Stimulated activated CD4-positive, alpha-beta T cell treated with anti-CD3 and anti-CD28 coated beads, Interleukin-2, amount 100 ng/mL, for 48 hours (primary cell): ENCODE measurements at places on chromosomes 2 and 18.

GRCh38 chr2:23478087-23478932, 93.3 kb downstream of the KLHL29 start:
- DNase-seq = no peak

GRCh38 chr18:3842844-3843243, 392.9 kb downstream of the TGIF1 start:
- DNase-seq = no peak

- DNase-seq = no peak
Observed at GRCh38 chr18:48948112-48949049, 2.4 kb downstream of the SMAD7 start.

DNA sequence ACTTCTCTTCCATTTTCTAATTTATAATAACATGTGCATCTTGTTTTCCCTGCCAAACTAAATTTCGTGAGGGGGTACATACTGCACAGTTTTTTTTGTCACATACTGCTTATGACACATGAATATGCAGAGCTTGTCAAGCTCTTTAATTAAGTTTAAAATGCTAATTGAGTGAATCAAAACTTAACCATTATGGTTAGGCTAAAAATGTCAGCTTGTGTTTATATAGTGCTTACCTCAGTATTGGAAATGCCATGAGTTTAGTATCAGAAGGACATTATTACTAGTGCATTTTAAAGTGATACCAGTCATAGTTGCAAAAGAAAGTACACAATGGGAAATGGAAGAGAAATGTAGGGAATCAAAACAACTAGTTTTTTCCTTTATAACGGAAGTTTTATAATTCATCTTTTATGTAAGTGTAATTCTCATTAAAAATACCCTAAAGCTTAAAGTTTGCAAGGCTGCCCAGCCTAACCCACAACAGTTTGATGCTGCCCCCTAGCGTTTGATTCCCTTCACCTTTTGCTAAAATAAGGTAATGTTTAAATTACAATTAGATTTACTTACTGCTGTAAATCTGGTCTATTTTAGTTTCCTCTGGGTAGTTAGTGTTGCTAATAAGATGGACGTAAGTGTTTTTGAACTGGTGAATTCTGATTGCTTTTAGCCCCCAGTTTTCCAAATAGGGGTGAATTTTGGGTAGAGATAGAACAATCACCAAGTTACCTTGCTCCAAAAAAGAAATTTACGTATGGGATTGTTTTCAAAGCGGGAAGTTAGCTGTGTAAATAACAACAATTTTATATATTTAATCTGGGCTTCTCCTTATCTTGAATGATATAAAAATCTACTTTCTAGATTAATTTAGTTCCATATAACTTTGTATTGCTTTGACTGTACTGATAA, 3.2 kb downstream of the SLC39A10 start:
- peak; percentile 81 for DNase-seq

- DNase-seq = peak; percentile 29
Observed at GRCh38 chr2:136310005-136310495, 192.1 kb upstream of the CXCR4 start.

DNA sequence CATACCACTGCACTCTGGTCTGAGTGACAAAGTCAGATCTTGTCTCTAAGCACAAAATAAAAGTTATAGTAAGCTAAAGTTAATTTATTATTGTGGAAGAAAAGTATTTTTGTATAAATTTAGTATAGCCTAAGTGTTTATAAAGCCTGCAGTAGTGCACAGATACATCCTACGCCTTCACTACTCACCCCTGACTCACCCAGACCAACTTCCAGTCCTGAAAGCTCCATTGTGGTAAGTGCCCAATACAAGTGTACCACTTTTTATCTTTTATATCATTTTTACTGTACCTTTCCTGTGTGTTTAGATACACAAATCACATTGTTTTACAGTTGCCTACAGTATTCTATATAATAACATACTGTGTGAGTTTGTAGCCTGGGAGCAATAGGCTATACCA, 57.5 kb downstream of the UBE2E3 start:
- peak; percentile 4 for DNase-seq

- DNase-seq = no peak
Observed at GRCh38 chr2:184851576-184851975, 253.2 kb downstream of the ZNF804A start.

DNA sequence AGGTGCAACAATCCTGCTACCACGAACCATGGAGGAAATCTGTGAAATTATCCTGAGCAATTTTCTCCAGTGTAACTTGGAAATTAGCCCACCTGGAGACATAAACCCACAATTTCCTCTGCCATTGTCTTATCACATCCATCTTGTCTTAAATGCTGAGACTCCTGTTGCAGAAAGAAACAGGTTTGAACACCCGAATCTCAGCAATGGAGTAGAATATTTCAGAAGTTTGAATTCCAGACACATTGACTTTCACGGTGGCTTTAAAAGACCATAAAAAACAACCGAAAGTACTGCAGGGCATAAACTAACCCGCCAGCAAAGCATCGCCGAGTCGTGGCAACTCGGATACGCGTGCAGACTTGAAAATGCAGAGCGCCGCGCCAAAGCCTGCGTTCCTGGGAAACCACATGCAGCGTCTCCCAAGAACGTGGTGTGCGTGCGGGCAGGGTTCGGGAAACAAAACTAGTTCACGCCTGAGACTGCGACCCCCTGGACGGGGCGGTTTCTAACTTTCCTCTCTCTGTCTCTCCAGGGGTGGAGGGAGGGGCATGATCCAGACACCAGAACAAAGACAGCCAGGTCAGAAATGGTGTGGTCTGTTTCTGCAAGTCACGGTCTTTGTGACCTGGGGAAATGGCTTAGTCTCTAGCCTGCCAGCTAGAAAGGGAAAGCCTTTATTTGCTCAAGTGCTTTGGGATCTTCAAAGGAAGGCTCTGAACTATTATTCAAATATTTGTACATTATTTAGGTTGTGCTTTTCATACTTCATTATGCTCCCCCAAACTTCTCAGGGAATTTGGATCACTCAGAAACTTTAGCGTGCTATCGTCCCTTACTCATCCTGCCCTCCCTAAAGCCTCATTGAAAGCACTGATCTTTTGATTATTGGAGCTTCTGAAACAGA, 26.9 kb upstream of the KCTD1 start:
- no peak for DNase-seq

DNA sequence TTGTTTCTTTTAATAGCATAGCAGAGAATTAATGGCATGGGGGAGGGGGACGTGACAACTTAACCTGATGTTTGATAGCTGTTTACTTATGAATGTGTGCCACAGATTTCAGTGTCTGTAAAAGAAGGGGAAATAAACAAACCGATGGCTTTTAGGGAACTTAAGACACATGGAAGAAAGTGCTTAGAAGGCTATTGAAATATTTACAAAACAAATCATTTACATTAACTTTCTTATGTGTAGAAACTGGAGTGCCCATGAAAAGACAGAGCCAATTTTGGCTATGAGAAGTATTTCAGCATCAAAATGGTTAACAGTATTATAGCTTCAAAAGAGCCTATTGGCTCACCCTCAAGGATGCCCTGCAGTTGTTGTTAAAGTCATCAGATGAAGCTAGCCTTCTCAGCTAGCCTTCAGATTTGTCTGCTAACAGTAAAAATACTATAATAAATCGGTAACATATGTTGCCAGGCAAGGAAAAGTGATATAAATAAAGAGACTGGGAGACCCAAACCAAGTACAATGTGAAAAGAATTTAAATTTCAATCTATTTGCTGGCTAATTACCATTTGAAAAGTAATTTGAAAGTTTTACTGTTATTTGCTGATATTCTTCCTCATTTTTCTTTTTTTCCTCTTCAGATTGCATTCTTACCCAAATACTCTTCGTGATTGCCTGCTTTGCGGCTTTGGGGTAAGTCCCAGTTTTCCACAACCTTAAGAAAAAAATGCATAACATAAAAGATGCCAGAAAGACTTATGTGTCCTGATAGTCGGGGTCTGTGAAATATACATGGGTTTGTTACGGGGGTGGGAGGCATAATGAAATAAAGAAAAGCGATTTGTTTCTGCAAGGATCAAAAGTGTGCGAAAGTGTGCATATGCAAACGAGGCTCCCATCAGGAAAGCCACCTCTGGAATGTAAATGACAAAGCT, 256.4 kb downstream of the MEIS1 start:
- DNase-seq = no peak

- no peak for DNase-seq
Observed at GRCh38 chr18:76412818-76413565, 82.0 kb downstream of the ZNF516 start.

DNA sequence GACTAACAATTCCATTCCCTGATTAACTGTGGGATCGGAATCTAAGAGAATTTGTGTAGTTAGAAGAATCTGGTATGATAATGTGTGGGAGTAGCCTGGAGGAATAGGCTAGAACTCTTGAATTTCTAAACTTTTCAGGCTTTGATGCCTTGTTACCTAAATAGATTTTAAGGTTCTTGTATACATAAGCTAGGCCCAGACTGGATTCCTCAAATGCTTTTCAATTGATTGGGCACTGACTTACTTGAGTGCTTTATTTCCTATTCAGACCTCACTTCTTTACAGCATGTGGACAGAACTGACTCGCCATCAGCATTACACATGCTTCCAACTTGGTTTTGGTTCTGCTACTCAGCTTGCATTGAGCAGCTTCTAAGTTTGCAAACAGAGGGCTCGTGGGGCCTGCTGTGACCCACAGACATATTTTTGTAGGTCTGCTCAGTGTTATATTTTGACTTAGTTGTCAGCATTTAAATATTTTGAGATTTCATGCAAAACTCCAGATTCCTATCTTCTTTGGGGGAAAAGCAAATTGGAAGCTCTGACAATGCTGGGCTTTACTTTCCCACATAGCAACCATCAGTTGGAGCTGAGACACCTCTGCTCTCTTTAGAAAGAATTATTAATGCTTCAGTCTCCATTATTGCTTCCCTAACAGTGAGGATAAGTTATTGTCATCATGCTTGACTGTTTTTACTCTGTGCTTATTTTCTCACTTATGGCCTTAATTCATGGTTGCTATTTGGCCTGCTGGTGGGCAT, 5.7 kb downstream of the PARD3B start:
- DNase-seq = no peak

DNA sequence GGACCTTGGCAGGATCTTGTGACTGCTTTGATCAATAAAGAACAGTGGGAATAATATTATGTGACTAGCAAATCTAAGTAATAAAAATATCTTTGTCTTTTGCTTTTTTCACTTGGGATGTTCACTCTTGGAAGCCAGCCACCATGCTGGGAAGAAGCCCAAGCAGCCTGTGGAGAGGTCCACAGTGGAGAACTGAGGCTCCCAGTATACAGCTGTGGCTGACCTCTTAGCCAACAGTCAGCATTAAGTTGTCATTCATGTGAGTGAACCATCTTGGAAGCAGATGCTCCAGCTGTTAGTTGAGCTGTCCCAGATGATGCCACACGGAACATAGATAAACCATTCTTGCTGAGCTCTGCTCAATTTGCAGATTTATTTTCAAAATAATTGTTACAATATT, 160.0 kb downstream of the OSR1 start:
- DNase-seq = no peak

DNA sequence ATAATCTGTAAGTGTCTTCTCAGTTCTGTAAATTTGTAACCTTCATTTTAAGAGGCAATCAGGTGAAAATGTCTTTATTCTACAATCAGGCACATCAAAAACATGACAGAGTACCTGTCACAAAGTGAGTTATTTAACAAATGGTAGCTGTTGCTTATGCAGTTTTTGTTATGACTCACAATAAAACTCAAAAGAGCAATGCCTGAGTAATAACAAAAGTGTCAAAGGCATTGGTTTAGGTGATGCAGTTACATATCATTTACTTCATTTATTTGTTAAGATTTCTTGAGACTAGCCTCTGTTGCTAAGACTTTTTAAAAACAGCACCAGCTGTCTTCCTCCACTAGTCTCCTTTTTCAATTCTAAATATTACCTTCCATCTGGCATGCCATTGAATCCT, 177.8 kb downstream of the KIAA1328 start:
- DNase-seq = no peak

DNA sequence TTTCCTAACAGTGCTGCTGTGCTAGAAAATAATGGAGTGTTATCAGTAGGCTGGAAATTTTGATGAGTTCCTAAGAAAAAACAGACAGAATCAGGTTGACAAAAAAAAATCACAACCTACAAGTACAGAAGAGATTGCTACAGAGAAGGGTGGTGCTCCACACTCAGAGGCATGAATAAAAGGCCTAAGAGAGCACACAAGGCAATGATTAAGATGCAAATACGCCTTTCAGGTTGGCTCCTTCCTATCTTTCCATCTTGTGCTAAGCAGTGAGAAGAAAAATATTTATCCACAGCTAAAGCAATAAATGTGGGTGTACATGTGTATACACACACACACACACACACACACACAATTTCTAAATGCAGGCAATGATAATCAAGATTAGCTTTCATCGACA, 130.6 kb upstream of the UBE2E3 start:
- DNase-seq = no peak

DNA sequence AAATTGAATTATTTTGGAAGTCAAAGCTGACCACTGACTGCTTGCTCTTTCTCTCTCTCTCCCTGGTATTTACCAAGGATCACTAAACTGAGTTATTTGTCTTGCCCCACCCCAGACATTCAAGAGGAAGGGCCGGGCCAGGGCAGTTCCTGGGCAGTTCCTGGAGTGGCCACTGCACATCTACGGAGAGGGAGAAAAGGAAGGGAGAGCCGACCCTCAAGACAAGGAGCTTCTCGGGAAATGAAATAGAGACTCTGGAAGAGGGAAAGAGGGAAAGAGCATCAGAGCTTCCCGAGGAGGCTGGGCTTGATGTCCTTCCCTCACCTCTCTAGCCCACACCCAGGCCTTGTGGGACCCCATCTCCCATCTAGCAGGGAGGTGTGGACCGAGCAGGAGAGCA, 83.1 kb downstream of the SEPTIN10 start:
- DNase-seq = no peak

- no peak for DNase-seq
Observed at GRCh38 chr2:170002096-170002495, 174.8 kb downstream of the UBR3 start.

DNA sequence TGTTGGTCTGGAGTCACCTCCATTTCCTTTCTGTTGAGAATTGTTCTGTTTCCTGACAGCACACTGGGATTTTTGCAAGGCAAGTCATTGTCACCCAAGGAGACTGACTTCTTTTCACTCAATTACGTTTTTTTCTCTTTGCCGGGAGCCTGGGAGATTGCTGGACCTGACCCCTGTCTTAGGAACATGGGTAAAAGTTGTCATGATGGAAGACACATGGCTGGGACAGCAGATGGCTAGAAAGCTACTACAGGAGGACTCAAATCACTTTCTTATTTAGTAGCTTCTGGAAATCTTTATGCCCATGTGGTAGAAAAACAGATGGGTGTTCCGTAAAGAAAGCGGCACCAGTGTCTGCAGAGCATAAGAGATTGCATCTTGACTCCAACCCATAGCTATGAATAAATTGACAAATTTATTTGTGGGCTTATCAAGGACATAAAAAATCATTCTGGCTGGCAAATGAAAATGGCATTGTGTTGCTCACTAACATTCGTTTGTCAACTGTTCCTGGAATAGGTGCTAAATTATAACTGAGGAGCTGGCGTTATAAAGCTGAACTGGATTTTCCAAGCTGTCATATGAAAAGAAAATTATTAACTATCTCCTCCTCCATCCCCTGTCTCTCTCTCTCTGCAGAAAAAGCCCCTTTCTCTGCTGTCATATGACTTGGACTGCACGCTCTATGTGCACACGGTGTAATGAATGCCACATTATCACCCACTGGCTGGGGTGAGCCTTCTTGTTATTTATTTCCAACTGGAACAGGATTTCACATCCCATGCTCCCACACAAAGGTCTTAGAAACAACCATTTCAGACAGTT, 159.8 kb downstream of the SH3RF3 start:
- DNase-seq = no peak
